Renal cortical epithelial cell (primary cell): ENCODE measurements at places on chromosomes 7 and 10. TPM values are rescaled to one million over a fixed set of nuclear protein-coding genes. Genes with fewer than 3 reads are reported as not detected.

DNA sequence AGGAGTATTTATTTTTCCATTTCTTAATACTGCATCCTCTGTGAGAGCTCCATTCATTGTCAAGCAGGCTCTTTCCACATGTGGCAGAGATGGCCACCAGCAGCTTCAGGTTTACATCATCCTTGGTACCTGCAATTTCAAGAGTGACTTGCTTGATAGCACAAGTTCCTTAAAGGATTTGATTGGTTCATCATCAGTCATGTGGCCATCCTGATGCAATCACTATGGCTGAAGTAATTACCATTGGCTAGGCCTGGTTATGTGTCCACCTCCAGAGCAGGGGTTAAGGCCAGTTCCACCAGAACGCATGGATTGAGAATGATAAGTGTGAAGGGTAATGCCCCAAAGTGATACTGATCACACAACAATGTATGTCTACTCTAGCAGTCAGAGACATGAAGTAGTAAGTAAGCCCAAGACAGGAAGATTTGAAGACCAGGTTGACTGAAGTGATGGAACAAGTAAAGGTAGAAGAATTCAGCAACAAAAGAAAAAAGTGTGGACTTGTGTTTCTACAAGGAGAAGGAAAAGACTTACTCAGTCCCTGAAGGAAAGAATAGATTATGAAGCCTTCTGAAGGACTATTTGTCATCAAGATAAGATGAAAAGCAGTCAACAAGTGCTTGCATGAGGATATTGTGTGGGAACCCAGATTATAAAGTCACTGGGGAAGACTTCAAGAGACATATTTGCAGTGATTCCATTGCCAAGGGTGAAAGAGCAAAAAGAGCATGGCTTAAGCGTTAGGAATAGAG is 26.4 kb upstream of the PRKAR2B start:
- no peak for DNase-seq

DNA sequence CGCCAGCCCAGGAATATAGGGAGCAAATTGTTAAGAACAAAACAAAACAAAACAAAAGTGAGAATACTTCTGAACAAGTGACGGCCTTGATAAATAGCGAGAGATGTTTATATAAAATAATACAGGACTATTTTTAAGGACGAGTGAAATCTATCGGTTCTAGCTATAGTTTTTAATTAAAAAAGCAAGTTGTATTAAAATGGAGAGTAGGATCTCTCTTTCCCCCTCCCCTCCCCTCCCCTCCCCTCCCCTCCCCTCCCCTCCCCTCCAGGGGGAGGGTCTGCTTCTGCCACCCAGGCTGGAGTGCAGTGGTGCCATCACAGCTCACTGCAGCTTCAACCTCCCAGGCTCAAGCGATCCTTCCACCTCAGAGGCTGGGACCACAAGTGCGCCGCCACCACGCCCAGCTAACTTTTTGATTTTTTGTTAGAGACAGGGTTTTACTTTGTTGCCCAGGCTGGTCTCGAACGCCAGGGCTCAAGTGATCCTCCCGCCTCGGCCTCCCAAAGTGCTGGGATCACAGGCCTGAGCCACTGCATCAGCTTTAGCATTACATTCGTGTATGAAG is 440 bp upstream of the TCAF1 start:
- no peak for DNase-seq

DNA sequence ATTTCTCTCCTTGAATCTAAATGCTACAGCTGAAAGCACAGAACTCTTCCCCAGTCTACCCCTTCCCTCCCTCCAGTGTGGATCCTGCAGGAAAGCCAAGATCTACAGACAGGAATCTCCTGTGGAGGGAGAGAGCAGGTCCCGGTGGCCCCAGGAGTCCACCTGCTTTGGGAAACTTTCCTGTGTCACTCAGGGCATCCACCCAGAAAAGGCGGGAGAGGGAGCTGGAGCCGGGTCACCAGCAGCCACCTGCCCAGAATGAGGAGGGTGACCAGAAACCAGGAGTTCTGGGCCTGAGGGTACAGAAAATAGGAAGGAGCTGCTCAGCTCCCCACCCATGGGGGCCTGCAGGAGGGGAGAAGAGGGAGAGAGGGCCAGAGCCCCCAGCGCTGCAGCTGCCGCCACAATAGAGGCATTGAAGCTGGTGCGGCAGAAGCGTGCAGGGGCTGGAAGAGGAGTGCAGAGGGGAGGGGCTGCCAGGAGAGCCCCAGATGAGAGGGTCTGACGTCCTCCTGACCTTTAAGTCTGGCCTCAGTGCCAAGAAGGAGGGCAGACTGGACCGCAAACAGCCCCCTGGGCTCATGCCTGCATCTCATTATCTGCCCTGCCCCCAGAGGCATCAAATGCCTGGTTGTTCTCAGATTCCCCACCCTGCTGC is 56.3 kb upstream of the TMEM72 start:
- no peak for DNase-seq

GRCh38 chr7:112080978-112081377 is 125.2 kb downstream of the DOCK4 start:
- peak; percentile 89 for DNase-seq

DNA sequence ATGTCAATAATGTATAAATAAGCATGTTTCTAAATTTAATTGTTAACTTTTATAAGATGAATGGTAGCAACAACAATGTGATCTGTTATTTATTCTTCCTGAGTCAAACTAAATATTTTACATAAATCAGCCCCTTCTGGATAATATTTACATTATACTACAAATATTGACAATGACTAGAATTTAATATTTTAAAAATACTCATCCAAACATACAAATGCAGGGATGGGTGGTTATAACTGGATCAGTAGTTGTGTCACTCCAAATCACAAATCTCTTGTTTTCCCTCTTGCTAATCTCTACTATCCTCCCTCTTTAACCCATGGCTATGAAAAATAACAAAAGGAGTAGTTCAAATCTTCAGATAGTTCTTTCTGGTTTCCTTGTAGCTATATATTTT is 407.0 kb downstream of the HTR7 start:
- no peak for DNase-seq

- DNase-seq, result no peak
Observed at GRCh38 chr10:124353091-124353815, 65.5 kb downstream of the OAT start.

DENND2A gene
- 13.5 and 67.9 TPM in 2 replicates for total RNA-seq

DNA sequence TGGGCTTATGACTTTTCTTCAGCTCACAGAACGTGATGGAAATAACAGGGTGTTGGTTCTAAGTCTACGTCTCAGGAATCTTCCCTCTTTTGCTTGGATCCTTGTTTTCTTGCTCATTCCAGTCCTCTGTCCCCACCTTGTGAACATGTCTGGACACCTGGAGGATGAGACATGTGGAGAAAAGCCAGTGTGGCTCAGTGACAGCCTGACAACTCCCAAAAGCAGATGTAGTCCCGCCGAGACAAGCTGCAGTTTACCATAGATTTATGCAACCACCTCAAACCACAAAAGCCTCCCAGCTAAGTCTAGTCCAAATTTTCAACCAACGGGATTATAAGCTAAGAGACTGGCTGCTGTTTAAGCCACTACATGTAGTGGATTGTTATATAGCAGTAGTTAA is 476.1 kb downstream of the SH2D4B start:
- no peak for DNase-seq

GRCh38 chr10:70267161-70267933 is 16.5 kb downstream of the NPFFR1 start:
- peak; percentile 97 for DNase-seq

- no peak for DNase-seq
Observed at GRCh38 chr7:91780521-91780920, 100.0 kb downstream of the MTERF1 start.

GRCh38 chr7:34756691-34757090 is 98.7 kb downstream of the NPSR1 start:
- DNase-seq, result no peak

FEZF1 gene
- not detected in 2 replicates for total RNA-seq

DNA sequence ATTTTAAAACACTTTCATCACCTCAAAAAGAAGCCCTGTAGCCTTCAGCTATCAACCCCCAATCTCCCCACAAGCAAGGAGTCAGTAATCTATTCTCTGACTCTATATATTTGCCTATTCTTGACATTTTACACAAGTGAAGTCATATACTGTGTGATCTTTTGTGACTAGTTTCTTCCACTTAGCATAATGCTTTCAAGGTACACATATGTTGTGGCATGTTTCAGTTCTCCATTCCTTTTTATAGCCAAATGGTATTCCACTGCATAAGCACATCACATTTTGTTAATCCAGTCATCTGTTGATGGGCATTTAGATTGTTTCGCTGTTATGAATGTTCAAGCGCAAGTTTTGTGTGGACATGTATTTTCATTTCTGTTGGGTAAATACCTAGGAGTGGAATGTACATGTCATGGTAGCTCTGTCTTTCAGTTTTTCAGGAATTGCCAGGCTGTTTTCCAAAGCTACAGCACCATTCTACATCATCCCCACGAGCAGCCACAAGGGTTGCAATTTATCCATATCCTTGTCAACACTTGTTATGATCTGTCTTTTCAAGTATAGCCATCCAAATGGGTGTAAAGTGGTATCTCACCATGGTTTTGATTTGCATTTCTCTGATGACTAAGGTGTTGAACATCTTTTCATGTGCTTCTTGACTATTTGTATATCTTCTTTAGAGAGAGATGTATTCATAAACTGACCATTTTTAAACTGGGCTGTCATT is 405.6 kb downstream of the KCNMA1 start:
- DNase-seq, result no peak

GRCh38 chr10:104923501-104923900 is 282.4 kb downstream of the SORCS3 start:
- peak; percentile 76 for DNase-seq

FOXI2 gene
- not detected in 2 replicates for total RNA-seq

GRCh38 chr10:79195091-79195923 is 126.5 kb downstream of the ZMIZ1 start:
- DNase-seq, result peak; percentile 66

DNA sequence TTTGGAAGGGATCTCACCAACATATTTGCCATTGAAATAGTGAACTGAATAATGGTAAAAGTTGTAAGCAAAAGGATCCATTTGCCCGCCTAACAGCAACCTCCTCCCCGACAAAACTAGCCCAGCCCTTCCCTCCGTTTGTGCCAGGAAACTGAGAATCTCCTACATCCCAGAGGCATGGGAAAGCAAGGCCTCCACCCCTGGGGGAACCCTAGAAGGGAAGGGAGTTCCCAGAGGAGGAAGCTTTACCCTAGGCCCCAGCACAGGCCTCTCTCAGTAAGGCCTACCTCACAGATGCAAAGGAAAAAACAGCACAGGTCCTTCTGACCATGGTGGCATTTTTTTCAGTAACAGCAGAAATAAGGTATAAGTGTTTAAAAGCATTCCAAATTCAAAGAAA is 229.7 kb downstream of the ELMO1 start:
- DNase-seq, result no peak

- DNase-seq, result no peak
Observed at GRCh38 chr7:69700331-69700730, 102.1 kb downstream of the AUTS2 start.

- DNase-seq, result no peak
Observed at GRCh38 chr10:2263561-2263960, 526.2 kb upstream of the ADARB2 start.

MYH16 gene
- total RNA-seq, result 0.05 and 1.4 TPM in 2 replicates

DNA sequence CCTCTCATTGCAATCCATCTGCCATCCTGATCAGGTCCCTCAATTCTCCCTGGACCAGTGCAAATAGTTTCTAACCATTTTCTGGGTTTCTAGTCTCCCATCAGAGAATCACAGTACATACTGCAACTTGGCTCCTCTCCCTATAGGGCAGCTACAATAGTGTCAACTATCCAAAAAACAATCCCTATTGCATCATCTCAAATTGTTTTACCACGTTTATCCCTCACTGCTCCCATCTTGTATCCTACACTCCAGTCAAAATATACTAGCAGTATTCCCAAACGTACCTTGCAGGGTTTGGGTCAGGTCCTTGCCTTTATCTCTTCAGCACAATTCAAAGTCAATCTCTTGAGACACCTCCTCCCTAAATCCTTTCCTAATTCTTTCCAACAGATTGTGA is 23.6 kb downstream of the ASB15 start:
- no peak for DNase-seq

DNA sequence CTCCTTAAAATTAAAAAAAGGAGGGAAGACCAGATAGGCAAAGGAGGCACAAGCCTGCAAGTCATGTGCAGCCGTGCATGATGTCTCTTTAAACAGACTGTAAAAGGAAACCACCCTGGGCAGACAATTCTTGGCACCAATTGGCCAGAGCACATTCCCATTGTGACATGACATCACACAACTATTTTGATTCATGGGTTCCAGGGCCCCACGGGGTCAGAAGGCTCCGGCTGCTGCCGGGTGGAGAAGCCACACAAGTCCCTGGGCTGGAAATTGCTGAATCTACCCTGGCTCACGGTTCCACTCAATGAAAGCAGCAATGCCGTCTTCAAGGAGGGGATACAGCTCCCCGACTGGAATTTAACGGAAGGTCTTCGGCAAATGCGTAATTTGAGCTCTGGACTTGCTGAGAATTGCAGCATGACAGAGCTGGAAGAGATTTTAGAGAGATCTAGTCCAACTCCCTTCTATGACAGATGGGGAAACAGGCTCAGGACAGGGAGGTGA is 140.5 kb downstream of the PRKAG2 start:
- peak; percentile 96 for DNase-seq

DNA sequence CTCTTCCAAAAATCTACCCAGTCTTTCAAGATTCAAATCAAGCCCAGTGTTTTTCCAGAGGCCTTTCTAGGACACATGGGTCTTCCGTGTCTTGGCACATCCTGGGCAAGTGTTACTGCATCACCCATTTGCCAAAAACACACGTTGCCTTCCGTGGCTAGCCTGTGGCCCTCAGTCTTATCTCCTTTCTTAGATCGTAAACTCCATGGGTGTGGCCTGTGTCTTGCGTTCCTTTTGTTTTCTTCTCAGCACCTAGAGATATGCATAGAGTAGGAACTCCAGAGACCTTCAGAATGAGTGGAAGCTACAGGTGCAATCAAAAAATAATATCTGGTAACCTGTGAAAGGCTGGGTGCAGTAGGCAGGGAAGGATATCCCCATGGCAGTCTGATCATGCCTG is 56.5 kb upstream of the NMT2 start:
- DNase-seq, result no peak

SFRP4 gene
- 1.0 and 2.4 TPM in 2 replicates for total RNA-seq

ERV3-1 gene
- 2.4 and 14.4 TPM in 2 replicates for total RNA-seq

- DNase-seq, result no peak
Observed at GRCh38 chr7:99493823-99494222, 6.3 kb downstream of the ZNF394 start.

DNA sequence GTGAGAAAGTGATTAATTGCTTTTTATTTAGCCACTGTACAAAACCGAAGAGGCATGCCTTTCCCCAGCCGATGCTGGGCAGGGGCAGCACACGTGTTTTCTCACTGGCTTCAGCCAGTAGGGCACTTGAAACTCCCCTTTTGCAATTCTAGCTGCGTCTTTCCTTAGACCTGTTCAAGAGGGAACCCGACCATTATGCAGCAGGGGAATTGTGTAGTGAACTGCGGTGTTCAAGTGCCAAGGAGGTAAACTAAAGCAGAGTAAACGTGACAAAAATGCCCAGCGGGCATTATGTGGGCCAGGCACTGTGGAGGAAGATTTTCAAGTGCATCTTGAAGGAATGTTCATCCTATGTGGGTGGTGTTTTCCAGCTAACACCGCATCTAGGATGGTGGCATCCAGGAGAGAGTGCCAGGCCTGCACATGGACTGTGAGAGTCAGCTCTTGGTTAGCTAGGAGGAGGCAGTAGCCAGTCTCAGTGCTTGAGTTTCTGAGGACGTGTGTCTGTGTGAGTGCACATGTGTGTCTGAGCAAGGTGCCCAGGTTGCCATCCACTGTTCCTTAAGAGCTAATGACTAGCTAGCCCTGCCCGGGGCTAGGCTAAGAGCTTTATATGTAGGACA is 3.3 kb downstream of the WIPF3 start:
- DNase-seq, result no peak

GRCh38 chr7:2154121-2154520 is 78.6 kb downstream of the MAD1L1 start:
- DNase-seq, result no peak

GRCh38 chr10:1074748-1075308 is 18.6 kb downstream of the WDR37 start:
- DNase-seq, result no peak

KIN gene
- 7.1 and 7.6 TPM in 2 replicates for total RNA-seq
